ENCODE measurements at places on chromosomes 12 and 14. TPM values are rescaled to one million over a fixed set of nuclear protein-coding genes. Genes with fewer than 3 reads are reported as not detected.

- no peak for DNase-seq
Observed at GRCh38 chr12:9388379-9388778, 180.2 kb upstream of the PZP start.

GRCh38 chr14:91113829-91114078 lies at the start of gene DGLUCY:
TSS of gene DGLUCY (plus strand) at chr14:91114073. CDS start at chr14:91160295, 46,222 bp downstream.
- no peak for DNase-seq

GRCh38 chr12:13095266-13095995 lies 8.0 kb downstream of the GSG1 start:
- no peak for DNase-seq

- no peak for DNase-seq
Observed at GRCh38 chr12:105171691-105172436, 64.1 kb downstream of the APPL2 start.

DNA sequence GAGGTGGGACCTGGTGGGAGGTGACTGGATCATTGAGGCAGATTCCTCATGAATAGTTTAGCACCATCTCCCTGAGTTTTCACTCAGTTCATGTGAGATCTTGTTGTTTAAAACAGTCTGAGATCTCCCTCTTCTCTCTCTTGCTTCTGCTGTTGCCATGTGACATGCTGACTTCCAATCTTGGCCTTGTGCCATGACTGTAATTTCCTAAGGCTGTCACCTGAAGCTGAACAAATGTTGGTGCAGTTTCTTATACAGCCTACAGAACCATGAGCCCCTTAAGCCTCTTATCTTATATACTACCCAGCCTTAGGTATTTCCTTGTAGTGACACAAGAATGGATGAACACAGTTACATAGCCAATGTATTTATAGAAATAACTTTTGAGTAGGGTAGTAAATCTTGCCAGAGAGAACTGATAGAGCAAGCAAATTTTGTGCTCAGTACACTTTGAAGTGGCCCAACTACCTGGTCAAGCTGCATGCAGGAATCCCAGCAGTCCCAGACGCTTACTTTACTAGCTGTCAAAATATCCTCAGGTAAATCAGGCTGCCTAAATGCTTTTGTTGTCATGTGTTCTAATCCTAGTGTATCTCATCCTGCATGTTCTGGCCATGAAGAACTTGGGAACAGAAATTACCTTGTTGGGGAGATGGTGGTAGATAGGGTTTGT lies 445.6 kb upstream of the MIS18BP1 start:
- no peak for DNase-seq

DNA sequence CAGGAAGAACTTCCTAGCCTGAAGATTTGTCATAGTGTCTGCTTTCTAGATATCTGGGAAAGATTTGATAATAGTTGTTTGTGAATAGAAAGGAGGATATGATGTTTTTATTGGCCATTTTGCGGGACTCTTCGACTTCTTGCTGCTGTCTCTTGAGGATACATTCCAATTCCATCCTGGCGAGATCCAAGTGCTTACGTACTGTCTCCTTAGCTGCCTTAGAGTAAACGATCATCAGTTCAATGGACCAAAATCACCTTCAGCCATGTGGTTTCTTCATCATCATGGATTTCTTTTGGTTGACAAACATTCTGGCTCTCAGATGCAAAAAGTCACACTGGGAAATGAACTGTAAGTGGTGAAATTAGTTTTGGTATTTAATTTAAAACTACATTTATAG lies 82.7 kb upstream of the SCN8A start:
- no peak for DNase-seq

DNA sequence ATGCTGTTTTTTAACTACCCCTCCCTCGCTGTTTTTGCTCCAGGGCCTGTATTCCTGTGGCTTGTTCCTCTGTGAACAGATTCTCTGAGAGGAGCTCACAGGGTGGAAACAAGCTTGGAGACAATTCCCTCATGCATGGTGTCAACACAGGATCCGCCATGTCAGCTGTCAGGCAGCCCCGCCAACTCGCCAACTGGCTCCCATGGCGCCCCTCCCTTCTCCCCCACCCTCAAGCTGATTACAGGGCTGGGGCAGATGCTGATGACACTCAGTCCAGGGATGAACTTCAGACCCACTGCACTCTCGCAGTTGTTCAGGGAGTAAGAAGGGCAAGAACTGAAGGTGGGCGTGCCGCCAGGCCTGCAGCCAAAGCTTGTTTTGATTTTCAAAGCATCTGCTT lies 229.9 kb downstream of the NTF3 start:
- DNase-seq: no peak

DNA sequence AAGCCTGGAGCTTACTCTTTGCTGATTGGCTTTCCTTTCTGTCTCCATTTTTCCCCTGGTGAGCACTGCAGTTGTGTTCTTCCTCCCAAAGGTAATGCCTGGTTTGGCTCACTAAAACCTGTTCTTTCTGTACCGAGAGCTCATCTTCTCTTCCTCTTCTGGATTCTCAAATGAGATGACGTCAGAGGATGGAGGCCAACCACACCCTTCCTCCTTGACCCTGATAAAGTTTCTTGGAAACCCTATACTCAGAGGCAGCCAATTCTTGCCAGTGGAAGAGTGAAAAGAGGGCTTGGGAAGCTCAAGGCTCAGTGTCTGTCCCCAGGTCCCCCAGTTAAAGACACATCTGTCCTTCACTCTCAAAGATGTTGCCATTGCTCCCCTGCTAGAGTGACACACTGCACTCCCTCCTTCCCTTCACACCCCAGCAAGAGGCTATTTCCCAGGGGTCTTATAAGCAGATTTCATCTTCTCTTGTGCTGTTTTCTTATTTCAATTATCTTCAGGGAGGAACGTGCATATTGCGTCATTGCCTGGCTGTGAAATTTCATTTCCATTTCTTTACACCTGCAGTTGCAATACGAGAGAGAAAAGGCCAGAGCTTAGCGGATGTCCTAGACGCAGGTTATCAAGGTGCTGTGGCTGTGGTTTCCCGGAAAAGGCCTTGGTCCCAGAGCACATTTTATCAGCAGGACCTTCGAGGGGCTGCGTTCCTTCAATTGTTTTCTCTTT lies 27.3 kb downstream of the NTF3 start:
- DNase-seq: no peak

GRCh38 chr12:53506450-53506785 lies 866 bp downstream of the NPFF start:
- no peak for DNase-seq

DNA sequence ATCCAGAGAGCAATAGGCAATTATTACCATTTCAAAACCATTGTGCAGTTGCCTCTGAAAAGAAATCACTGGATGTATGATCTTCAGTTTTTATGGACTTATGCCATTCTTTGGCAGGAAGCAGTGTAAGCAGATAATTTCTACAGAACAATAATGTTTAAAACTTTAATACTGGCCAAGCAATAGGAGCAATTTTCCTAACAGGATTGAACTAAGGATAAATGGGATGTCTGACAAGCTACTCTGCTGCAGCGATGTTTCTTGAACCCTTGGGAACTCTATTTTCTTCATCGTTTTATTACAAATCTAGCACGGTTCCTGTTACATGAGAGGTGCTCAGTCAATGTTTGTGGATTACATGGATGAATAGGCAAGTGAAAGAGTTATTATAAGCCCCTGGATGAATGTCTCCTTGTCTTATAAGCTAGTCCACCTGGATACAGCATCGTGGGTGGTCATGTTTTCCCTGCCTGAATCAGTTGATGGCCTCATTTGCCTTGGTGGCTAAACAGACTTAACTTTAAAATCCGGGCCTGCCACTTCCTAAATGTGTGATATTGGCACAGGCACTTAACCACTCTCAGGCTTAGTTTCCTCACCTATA lies 68.2 kb upstream of the MDM1 start:
- DNase-seq: no peak

- DNase-seq: no peak
Observed at GRCh38 chr12:13196130-13196921, at the start of gene EMP1. TSS of gene EMP1 (plus strand) at chr12:13196726. CDS start at chr12:13211511, 14,785 bp downstream.

DNA sequence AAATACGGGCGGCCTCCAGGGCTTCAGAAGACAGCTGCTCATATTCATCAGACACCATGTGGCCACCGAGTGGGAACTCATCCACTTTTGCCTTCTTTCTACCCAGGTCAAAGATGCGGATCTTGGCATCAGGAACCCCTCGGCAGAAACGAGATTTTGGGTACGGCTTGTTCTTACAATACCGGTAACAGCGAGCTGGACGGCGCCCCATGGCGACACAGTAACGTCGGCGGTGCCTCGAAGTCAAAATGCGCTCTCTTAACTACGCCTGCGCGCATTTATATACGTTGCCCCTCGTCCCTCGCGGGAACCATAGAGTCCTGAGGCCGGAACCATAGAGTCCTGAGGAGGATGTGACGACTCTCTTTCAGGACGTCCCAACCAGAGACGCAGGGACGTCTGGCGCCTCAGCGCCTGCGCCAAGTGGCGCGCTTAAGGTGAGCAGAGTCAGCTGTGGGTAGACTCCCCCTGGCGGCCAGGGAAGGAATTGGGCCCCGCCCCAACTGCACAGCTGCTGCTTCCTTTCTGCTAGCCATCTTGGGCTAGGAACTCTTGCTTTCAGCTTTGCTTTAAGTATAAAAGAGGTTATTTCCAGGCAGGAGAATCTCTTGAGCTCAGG lies at the start of gene RPL10L:
TSS of gene RPL10L (minus strand) at position 256 of the 619 bp plus-strand sequence. CDS start at position 211, 45 bp downstream.
- no peak for DNase-seq

DNA sequence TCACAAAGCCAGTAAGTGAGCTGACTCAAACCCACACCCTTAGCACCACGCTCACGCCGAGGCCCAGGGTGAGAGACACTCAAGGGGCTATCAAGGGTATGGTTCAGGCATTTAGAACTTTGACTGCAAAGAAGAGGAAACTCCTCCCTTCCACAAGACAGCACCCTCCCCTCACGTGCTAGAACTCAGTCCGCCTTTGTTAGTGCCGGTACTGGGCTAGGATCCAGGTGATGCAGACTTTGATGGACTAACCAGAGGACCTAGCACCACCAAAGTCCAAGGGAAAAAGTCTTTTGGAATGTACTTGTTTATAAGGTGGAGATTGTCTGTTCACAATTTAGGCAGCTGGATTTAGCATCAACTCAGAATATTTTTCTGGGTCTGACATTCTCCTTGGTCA lies 33.7 kb downstream of the VWF start:
- DNase-seq: no peak

GRCh38 chr12:3152011-3152511 lies 74.9 kb downstream of the TSPAN9 start:
- DNase-seq: no peak

DNA sequence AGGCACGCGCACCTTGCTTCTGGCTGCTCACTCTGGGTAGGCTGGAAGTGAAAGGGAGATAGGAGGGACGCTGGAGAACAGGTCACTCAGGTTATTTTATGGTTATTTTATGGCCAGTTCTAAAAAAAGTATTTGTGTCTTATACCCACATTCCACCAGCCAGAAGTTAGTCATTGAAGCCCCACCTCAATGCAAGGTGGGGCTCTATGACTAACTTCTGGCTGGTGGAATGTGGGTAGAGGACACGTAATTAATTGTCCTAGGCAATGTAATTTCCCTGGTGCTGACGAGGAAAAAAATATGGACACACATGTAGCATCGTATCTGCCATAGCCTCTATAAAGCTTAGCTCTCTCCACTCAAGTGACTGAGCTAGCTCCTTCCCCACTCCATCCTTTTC lies 104.9 kb downstream of the PDZRN4 start:
- DNase-seq: no peak

DNA sequence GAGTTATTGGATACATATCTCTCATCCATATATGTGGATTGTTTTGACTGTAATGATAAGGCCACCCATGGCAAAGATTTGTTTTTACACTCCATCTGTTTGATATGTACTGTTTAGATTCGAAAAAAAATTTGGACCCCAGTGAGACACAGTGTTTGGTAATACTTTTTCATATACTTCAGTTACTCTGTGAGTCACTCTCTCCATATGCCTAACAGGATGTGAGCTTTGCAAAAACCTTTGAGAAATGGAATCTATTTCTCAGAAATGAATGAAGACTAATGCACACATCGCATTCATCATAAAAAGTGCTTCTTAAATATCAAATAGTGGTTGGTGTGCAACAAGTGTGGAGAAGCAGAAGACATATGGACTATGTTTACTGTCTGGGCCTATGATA lies 781.5 kb downstream of the SLC6A15 start:
- no peak for DNase-seq

DNA sequence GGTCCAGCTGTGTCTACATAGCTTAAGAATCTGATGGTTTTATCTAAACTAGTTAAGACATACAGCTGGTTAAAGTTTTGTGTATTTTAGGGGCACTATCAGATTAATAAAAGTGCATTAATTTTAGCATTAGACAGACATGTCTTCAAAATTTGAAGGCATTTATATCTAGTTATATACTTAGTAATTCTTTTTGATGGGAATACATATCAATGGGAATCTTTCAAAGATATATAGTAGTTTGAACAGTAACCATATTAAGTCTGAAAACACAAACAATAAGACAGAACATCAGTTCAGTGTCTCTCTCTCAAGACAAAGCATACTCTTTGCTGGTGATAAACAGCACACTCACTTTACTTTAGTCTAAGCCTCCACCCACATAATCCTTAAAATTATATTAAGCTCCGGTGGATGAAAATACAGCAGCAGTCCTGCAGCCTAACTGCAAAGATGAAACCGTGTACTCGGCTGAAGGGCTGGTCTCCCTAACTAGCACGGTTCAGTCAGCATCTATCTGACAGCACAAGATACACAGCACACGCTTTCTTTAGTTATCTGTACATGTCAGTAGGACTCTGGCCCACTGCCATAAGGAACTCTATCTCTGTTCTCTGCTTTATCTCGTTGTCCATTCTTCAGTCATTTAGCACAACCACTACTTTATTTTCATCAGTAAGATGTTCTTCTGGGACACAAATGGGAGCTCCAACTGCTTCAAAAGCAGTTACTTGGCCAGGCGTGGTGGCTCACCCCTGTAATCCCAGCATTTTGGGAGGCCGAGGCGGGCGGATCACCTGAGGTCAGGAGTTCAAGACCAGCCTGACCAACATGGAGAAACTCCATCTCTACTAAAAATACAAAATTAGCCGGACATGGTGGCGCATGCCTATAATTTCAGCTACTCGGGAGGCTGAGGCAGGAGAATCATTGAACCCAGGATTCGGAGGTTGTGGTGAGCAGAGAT lies 80.5 kb downstream of the MED13L start:
- no peak for DNase-seq

DNA sequence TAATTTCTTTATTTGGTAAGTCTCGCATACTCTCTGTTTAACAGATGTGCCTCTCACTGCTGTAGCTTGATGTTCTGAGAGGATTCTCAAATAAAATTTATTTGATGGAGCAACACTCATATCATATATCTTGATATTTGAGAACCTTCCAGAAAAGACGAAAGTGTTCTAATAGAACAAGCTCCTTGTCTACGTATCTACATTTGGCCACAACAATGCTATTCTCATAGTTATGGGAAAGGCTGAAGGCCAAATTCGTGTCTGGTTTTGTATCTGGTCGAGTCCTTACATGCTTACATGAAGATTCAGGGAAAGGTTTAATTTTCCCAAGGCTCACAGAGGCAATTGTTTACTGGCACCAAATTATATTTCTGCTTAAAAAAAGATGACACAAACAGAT lies 186.7 kb upstream of the SLC38A2 start:
- DNase-seq: no peak

GRCh38 chr14:33774723-33775470 lies 176.0 kb downstream of the EGLN3 start:
- no peak for DNase-seq

- DNase-seq: no peak
Observed at GRCh38 chr12:57236201-57236924, 6.9 kb downstream of the SHMT2 start.

SMIM41 gene
- not detected for total RNA-seq

SMOC1 gene
- total RNA-seq: 10.9 TPM

BHLHE41 gene
- 0.78 TPM for total RNA-seq

JDP2 gene
- total RNA-seq: 13.1 TPM

TAS2R19 gene
- total RNA-seq: 8.5 TPM

TOMM20L gene
- 0.55 TPM for total RNA-seq

IFNG-AS1 gene
- total RNA-seq: not detected

KRT79 gene
- not detected for total RNA-seq

ZNF891 gene
- 6.8 TPM for total RNA-seq

ARG2 gene
- 25.1 TPM for total RNA-seq

TAS2R8 gene
- 0.24 TPM for total RNA-seq
